Naive thymus-derived CD8-positive, alpha-beta T cell (primary cell): ENCODE measurements at places on chromosomes 3 and 15. TPM values are rescaled to one million over a fixed set of nuclear protein-coding genes. Genes with fewer than 3 reads are reported as not detected.

MCF2L2 gene
- polyA plus RNA-seq, result 0.14 TPM

CCR8 gene
- polyA plus RNA-seq, result not detected

FGF12 gene
- polyA plus RNA-seq, result not detected

TMEM266 gene
- not detected for polyA plus RNA-seq

CERS3 gene
- 0.20 TPM for polyA plus RNA-seq

ADAMTS17 gene
- 0.29 TPM for polyA plus RNA-seq

OGG1 gene
- polyA plus RNA-seq, result 15.3 TPM

TBCCD1 gene
- polyA plus RNA-seq, result 22.7 TPM

ZNF592 gene
- 3.2 TPM for polyA plus RNA-seq

FETUB gene
- polyA plus RNA-seq, result not detected

DISP2 gene
- 0.73 TPM for polyA plus RNA-seq

ALAS1 gene
- polyA plus RNA-seq, result 28.9 TPM

FAM81A gene
- not detected for polyA plus RNA-seq

PP2D1 gene
- 0.34 TPM for polyA plus RNA-seq

UROC1 gene
- 0.21 TPM for polyA plus RNA-seq

NDN gene
- polyA plus RNA-seq, result 0.30 TPM

DYNLT2B gene
- polyA plus RNA-seq, result 10.0 TPM

TTC14 gene
- 21.4 TPM for polyA plus RNA-seq

ESYT3 gene
- polyA plus RNA-seq, result not detected

FRMD4B gene
- 0.39 TPM for polyA plus RNA-seq

FANCD2OS gene
- polyA plus RNA-seq, result not detected

THSD4 gene
- polyA plus RNA-seq, result not detected

MAP6D1 gene
- polyA plus RNA-seq, result 2.9 TPM

CD276 gene
- polyA plus RNA-seq, result not detected

PCBP4 gene
- polyA plus RNA-seq, result 2.4 TPM

CILP gene
- 0.10 TPM for polyA plus RNA-seq

STT3B gene
- 107 TPM for polyA plus RNA-seq

FGF7 gene
- 0.02 TPM for polyA plus RNA-seq

EPHA6 gene
- not detected for polyA plus RNA-seq

ADCY5 gene
- 0.03 TPM for polyA plus RNA-seq

CDHR4 gene
- not detected for polyA plus RNA-seq

TUSC2 gene
- 54.3 TPM for polyA plus RNA-seq

KLHL6 gene
- polyA plus RNA-seq, result 18.6 TPM

AGTR1 gene
- polyA plus RNA-seq, result not detected

MME gene
- polyA plus RNA-seq, result not detected

TGM5 gene
- not detected for polyA plus RNA-seq

SLC6A6 gene
- 5.0 TPM for polyA plus RNA-seq

LDHAL6B gene
- not detected for polyA plus RNA-seq

WDR53 gene
- polyA plus RNA-seq, result 12.6 TPM
